ENCODE measurements at places on chromosomes 6 and 20. TPM values are rescaled to one million over a fixed set of nuclear protein-coding genes. Genes with fewer than 3 reads are reported as not detected.

ABHD16B gene
- not detected for polyA plus RNA-seq

DNA sequence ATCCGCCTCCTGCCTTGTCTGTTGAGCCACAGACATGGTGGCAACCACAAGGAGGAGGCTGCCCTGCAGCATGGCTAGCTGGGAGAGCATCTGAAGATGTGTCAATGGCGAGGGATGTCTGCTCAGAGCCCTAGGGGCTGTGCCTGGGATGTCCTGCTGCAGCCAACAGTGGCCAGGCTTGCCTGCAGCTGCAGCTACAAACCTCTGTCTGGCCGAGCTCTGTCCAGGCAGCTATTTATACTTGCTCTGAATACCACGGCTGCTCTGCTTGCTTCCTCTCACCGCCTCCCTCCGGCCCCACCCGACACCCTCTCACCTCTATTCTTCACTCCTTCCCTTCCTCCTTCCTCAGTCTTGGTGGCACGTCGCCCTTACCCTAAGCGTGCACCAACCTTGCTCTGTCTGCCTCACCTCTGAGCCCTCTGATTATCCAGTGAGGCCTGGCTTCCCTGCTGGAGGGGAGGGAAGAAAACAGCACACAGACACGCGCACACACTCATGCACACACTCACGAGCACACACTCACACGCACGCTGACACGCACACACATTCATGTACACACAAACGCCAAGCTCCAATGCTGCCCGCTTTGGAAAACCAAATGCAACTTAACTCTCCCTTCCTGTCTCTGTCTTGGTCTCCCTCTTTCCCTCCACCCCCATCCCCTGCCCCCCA is at the start of gene ANGPT4:
ANGPT4 (minus strand) TSS at position 210 of the 675 bp plus-strand sequence; CDS start at position 90, 120 bp downstream.
- peak; percentile 27 for DNase-seq

TFAP2C gene
- 16.6 TPM for polyA plus RNA-seq

DNA sequence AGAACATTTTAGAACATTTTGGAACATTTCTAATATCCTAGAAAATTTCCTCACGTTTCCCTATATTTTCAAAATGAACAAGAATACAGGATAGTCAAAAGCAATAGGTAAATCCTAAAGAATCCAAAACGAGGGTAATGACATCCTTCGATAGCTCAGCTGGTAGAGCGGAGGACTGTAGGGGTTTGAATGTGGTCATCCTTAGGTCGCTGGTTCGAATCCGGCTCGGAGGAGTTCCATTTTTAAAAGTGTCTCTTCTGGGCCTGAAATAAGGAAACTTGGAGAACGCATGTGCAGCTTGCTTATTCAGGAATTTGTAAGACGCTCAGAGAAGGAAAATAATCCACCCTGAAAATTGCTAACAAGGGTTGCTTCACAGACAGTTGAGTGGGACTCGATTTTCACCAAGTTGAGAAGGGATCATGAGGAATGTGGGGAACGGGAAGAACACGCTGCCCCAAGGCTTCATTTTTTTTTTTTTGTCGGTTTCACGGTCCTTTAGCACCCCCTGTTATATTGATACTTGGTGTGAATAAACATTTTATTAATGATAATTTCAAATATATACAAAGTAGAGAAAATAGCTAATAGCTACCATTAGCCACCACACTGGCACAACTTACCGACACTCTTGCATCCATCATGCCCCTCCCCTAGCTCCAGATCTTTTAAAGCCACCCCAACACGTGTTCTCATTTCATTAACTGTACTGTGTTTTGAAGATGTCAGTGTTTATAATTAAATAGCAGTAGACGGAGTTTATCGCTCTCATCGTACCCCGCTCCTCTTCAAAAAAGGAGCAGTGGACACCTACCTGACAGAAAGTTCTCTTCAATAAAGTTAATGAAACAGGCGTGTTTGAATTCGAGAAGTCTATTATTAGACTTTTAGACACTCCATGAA is 1.8 kb upstream of the ABT1 start:
- peak; percentile 66 for DNase-seq

- peak; percentile 59 for DNase-seq
Observed at GRCh38 chr6:6556161-6556737, 32.3 kb upstream of the LY86 start.

DNA sequence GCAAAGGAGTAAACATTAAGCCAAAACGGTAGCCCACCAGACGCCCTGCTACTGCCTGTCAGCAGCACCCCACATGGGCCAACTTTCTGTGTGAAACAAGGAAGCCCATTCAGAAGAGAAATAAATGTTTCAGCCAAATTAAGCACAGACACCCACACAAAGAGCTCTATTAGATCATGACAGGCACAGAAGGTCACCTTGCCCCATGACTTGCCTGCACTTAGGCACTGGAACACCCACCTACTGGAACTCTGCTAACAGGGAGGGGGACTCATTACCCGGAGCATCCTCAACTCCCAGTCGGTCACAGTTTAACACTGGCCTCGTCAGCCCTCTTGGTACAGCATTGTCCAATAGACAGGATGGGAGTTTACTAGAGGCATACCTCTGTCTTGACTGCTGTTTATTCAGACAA is 31.8 kb downstream of the GFOD1 start:
- no peak for DNase-seq

DNA sequence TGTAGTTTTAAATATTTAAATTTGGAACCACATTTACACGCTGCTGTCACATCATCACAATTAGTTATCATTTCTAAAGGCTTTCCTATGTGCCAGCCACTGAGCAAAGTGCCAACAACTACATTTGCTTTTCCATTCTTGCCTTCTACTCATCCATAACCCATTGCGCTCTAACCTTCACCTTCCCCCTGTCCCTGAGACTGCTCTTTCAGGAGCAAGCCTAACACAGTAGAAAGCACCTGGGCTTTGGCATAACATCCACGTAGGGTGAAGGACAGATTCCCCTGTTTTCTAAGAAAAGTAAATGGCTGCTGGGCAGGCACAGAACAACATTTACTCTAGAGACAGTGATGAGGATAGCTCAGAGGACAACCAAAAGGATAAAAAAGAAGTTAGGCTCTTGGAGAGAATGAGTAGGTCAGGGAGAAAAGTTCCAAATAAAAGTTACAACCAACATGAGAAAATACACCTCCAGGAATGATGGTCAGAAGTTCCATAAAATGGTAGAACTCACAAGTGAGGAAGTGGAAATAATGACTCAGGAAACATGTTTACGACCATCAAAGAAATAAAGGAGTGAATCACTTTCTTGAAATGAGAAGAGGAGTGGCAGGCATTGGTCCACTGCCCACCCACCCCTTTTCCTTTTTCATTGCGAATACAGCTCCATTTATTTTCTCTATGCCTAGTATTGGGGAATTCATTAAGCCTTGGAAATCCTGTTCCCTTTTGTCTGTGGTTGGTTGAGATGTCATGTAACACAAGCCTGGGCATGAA is 77.2 kb downstream of the PFDN4 start:
- DNase-seq: peak; percentile 30

DNA sequence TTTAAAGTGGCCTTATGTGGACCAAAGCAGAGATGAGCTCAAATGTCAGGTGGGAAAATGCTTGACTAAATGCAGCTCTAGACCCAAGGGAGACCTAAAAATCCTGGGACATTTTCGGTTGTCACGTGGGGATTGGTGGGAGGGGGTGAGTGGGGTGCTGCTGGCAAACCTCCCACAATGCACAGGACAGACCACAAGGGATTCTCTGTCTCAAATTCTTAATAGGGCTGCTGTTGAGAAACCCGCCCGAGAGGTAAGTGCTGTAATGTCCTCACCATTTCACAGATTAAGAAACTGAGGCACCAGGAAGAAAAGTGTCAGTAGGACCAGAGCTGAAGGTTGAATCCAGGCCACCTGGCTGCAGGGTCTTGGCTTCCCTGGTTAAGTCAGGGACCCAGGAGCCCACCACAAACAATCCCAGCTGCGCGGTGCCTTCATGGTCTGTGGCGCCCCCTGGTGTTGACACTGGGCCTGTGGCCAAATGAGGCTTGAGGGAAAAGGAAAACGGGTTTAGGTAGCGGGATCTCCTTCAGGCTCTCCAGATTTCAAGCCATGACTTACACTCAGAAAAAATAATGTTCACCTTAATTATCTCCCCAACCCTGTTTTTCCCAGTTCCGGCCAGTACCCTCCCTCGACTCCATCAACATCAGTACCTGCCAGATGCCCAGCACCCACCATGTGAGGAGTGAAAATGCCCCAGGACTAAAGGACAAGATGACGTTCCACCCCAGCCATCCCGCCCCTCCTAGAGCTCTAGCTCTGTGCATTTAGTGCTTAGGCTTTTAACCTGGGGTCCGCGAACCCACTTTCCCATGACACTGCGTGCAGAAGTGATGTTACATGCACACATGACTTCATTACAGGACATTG is 7.2 kb downstream of the HLA-G start:
- DNase-seq: peak; percentile 51

DNA sequence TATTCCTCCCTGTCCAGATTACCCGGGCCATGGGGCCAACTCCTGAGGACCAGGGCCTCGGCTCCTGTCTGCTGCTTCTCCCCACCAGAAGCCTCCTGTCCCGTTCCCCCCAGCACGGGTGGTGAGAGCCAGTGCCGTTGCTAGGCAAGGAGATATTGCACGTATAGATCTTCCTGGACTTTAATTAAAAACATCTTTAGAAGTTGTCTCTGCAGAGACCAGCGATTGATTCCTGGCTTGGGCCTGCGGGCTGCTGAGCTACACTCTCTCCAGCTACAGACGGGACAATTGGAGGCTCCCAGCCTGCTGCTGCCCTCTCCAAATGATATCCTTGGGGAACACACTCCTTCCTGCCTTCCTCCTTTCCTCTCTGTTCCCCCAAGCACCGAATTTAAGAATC is 74.6 kb downstream of the CDH22 start:
- no peak for DNase-seq

CFB gene
- polyA plus RNA-seq: 3.4 TPM

GRCh38 chr6:42260396-42260888 is 42.8 kb upstream of the MRPS10 start:
- DNase-seq: no peak

Measured in GM23248 (cell line).